ENCODE measurements at places on chromosomes 13 and 19.

DNA sequence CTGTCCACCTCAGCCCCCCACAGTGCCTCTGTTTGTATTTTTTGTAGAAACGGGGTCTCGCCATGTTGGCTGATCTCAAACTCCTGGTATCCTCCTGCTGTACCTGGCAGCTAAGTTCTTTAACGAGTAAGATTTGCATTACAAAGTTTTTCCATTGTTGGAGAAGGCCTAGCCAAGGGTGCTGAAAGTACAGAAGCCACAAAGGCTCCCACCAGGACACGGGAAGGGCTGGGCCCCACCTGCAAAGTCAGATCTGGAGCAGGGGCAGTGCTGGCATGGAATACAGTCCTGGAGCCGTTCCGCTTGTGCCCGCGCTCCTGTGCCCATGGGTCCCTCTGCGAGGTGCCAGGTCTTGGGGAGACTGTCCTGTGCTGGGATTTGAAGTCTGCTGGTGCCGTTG is 12.1 kb downstream of the FZR1 start:
- no peak for DNase-seq

DNA sequence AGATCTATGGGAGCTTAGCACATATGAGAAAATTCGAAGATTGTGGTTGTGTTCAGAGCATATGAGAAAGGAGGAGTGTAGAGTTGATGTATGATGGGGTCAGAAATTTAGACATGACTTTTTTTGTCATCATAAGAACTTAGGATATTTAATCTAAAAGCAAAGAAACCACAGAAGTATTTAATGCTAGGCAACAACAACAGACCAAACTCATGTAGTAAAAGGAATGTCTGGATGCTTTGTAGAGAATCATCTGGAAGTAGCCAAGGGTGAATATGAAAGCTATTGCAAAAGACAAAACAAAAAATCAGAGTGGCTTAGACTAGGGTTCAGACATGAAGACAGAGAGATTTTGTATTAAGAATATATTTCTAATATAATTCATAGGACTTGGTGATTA is 190.3 kb downstream of the SLITRK1 start:
- no peak for DNase-seq

DNA sequence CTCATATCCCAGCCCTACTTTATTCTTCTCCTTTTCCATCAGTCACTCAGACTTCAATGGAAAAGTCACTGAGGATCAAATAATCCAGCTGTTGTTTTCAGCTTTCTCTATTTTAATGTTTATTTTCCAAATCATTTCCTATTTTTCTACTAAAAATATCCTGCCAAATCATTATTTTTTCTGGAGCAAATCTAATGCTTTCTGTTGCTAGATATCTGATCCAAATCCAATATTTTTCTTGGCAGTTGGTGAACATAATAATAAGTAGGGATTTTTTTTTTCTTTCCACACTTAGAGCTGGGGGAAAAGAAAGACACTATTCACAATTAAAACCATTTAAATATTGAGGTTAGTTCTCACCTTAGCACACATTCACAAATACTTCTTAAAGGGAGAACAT is 656.1 kb downstream of the DACH1 start:
- no peak for DNase-seq

- DNase-seq: no peak
Observed at GRCh38 chr19:2416321-2417097, 10.9 kb downstream of the TIMM13 start.

DNA sequence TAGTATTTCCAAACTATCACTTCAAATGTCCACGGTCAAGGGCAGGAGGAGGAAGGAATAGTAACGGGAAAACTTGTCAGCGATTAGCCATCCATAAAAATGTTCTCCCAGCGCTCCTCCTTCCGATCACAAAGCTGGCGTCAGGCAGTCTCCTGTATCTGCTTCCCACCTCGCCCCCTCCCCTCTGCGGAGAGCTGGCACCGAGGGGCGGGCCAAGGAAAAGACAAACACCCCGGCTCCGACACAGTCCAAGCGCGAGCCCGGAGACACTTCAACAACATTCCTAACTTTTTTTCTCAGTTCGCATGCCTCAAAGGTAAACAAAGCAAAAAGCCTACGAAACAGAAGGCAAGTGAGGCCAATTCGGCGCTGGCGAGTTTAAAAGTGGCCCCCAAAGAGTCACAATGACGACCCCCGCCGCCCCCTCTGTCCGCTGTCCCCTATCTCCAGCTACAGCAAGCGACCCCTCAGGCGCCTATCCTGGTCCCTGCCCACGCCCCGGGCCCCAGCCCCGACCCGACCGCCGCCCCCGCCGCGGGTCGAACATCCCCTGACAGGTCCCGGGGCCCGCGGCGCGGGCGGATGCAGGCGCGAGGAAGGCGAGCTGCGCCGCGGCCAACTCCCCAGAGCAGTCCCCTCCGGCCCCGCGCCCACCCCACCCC is 736 bp downstream of the SMAD9 start:
- no peak for DNase-seq

- DNase-seq: no peak
Observed at GRCh38 chr13:46337700-46338099, 49.4 kb downstream of the RUBCNL start.

DNA sequence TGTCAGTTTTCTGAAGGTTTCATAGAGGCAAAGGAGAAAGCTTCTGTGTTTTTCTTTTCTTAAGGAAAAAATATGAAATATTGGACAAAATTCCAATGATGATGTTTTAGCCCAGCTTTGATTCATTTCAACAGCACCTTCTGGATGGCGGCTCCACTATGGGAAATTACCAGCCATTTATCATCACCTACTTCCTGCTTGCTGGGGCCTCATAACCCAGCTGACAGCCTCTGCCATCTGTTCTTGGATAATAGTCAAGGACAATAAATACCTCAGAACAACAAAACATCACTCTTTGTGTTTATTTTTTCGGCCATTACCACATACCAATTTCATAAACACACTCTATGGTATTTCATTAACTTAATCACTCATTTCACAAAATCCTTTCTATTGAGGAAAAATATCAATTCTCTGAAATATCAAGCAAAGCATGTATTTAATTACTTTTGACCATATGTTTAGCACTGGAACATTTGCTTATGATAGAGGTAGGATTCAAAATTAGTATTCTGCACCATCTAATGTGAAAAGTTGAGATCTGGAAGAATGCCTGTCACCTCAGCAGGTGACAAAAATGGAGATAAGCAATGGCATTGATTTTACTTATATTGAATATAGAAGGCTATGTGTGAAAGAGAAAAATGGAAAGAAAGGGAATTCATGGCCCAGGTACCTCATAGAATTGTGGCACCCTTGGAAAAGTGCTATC is 629.7 kb downstream of the LIG4 start:
- DNase-seq: no peak

DNA sequence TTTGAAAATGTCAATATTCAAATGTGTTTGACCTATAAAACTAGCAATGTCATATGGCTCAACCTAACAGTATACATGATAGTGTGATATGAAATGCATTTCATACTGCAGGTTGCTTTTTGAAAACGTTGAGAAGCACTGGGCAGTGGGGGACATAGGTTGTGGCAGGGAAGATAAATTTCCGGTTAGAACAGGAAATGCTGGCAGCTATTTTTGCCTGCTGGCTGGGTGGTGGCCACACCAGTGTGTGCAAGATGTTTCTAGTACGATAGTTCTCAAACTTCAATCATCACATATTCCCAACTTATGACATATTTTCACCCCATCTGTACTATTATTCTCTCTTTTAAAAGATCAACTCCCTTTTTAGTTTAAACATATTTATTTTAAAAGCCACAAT is 17.2 kb downstream of the FXYD5 start:
- DNase-seq: no peak

- DNase-seq: no peak
Observed at GRCh38 chr19:28481674-28482073, 731.3 kb downstream of the UQCRFS1 start.

GRCh38 chr19:58128041-58128685 is 22.4 kb downstream of the ZNF329 start:
- no peak for DNase-seq

DNA sequence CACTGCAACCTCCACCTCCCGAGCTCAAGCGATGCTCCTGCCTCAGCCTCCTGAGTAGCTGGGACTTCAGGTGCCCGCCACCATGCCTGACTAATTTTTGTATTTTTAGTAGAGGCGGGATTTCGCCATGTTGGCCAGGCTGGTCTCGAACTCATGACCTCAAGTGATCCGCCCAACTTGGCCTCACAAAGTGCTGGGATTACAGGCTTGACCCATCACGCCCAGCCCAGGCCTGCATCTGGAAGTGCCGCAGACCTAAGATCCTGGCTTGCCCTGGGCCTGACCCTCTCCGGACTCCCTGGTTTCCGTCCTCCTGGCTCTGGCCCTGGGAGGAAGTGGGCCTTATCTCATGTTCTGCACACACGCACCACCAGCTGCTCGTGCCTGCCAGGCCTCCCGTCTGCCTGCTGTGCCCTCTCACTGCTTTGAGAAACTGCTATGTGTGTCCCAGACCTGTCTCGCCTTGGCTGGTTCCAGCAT is 4.7 kb upstream of the PTGIR start:
- DNase-seq: no peak

Data from T follicular helper cell (primary cell).